NCI-H510A treated with DMSO at 0.1 percent for 48 hours (cell line): ENCODE measurements at places on chromosomes 2 and 18.

DNA sequence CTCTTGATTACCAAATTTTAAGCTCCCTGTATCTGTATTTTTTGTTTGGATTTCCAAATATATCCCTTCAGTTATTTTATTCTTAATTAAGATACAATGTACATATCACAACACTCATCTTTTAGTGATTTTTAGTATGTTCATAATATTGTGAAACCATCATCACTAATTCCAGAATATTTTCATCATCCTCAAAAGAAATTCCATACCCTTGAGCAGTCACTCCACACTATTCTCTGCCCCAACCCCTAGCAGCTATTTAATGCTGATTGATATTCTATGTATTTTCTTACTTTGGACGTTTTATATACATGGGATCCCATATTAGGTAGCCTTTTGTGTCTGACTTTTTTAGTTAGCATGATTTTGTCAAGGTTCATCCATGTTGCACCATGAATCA lies 127.4 kb upstream of the SLC8A1 start:
- DNase-seq: no peak

GRCh38 chr2:217353591-217353990 lies 493.7 kb upstream of the TNP1 start:
- no peak for DNase-seq

GRCh38 chr2:30359644-30360167 lies 87.3 kb upstream of the LCLAT1 start:
- peak; percentile 15 for DNase-seq

DNA sequence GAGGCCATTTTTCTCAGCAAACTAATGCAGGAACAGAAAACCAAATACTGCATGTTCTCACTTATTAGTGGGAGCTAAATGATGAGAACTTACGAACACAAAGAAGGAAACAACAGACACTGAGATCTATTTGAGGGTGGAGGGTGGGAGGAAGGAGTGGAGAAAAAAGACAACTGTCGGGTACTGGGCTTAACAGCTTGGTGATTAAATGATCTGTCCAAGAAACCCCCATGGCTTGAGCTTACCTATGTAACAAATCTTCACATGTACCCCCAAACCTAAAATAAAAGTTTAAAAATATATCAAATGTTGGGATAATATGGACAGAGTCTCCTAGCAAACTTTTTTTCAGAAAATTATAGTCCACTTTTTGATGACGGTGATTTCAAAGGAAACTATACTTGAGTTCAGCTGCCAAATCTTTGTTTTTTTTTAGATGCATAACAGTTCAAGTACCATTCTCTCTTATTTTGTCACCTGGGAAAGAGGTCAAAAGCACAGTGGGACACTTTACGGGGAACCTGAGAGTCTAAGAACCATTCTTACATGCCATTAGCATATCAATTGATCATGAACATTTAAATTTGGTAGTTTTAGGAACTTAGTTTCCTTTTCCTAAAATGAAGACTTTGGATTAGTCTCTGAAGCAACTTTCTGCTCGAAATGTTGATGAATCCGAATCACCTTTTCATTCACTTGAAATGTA lies 835.0 kb downstream of the NRXN1 start:
- no peak for DNase-seq

DNA sequence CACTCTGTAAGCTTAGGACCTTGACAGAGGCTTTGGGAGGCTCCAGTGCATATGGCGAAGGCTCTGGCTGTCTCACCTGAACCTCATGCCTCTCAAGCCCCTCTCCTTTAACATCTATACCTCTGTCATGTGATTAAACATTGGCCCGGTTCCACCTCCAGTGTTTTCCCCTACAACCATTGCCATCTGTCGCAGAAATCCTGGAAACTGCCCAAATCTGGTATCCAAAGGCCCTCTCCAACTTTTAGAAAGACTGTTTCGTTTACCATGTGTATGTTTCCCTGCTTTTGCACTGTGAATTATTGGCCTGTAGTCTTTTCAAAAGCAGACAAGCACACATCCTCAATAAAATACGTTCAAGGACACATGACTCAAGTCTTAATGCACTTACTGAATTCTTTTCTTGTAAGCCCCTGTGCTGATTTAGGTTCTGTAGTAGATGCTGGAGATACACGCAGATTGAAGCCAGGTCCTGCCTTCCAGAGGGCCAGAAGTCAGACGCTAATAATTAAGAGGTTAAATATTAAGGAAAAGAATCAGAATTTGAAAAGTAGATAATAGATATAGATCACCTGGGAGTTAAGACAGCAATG lies 386.4 kb upstream of the SLC14A2 start:
- DNase-seq: no peak

- DNase-seq: no peak
Observed at GRCh38 chr18:8820396-8821082, 115.2 kb downstream of the MTCL1 start.

DNA sequence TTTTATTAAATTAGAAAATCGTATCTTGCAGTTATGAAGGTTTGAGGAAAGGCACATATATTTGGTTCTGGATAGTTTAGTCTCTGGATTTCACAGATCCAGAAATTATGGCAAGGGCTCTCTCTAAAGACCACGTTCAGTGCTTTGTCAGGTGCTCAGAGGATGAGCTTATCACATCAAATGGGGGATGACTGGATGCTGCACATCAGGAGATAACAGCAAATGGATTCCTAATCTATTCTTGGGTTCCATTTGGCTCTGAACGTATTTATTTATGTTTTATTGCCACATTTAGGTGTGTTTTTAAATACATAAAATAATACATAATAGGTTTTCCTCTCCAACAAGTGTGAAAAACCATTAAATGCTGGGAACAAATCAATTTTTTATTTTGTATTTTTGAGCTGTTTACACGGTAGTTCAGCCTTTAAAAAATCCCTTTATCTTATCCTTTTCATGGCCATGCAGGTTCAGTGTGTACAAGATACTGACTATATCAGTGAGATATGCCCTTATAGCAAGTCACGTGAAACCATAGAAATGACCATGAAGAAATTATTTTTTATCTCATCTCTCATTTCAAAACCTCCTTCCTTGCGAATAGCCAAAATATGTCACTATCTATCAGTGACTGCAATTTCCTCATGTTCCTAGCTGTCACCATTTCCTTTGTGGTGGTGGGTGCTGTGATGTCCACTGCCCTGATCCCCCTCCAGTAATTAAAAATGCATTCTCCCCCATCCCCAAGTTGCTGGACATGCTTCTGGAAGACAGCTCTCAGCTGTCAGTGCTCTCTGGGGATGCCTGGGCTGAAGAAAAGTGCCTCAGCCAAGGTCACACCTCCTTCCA lies 25.9 kb upstream of the CXCR4 start:
- no peak for DNase-seq

- DNase-seq: no peak
Observed at GRCh38 chr2:239292531-239292930, 108.3 kb downstream of the HDAC4 start.

DNA sequence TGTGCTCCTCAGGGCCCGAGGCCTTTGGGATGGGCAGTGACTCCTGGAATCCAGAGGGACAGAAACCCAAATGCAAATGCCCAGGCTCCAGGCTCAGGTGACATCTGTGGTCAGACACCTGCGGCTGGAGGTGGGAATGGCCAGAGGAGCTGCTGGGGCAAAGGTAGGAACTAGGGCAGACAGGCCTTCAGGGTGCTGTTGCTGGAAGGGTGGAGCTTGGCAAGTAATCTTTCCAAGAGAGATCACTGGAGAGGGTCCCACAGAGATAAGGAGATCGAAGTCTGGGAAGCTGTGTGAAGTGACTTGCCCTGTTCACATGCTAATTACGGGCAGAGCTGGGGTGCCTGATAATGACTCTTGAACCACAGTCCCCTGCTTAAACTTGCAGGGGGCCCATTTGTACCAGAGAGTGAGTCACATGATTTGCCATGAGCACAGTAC lies 82.4 kb downstream of the ACAA2 start:
- no peak for DNase-seq

GRCh38 chr2:33726415-33726814 lies 127.3 kb upstream of the FAM98A start:
- DNase-seq: no peak

DNA sequence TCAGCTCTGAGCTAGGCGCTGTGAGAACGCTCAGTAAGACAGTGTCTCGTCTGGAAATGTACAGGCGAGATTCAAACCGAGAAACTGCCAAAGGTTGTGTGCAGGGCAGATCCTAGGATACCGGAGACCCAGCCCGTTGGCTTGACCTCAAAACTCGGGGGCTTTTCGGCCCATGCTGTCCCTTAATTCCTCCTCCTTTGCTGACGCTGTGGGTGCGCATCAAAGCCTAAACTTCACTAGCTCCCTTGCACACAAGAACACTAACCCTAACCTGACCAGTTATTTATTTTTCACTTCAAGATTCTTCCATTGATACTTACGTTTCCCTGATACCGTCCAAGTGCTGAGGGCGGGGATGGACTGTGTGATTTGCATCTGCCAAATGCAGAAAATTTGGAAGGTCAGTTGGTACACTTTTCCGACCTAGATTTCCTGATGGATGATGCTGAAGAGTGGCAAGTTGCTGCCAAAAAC lies 1.0 kb upstream of the AAK1 start:
- DNase-seq: no peak
